ENCODE measurements at places on chromosomes 16 and 17. TPM values are rescaled to one million over a fixed set of nuclear protein-coding genes. Genes with fewer than 3 reads are reported as not detected.

GRCh38 chr16:55018881-55019280, 88.2 kb downstream of the IRX5 start:
- DNase-seq: no peak

DNA sequence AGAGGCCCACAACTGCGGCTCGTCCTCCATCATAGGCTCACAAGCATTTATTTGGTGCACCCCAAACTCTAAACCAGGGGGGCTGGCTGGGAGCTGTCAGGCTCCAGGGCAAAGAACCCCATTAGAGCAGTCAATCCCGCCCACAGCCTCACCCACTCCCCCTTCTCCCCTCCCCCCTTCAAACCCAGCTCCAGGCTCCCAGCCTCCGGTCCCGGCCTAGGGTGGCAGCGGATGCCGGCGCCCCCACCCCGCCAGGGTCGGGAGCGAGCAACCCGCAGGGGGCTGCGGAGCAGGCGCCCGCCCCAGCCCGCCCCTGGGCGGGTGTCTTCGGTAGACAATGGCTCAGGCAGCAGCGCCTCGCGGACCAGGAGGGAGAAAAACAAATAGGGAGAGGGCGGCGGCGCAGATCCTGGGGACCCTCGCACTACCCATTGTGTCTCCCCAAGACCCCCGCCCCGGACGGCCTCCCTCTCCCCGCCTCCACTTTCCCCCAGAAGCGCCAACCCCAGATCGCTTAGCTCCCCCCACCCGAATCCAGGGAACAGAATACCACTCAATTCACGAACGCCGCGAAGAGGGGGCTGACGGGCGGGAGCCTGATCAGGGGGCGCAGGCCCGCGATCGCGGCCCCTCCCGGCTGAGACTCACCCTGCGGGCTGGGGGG, 572 bp downstream of the FAM171A2 start:
- DNase-seq: no peak

- DNase-seq: no peak
Measured at GRCh38 chr17:15278924-15279477, 13.9 kb upstream of the PMP22 start.

DNA sequence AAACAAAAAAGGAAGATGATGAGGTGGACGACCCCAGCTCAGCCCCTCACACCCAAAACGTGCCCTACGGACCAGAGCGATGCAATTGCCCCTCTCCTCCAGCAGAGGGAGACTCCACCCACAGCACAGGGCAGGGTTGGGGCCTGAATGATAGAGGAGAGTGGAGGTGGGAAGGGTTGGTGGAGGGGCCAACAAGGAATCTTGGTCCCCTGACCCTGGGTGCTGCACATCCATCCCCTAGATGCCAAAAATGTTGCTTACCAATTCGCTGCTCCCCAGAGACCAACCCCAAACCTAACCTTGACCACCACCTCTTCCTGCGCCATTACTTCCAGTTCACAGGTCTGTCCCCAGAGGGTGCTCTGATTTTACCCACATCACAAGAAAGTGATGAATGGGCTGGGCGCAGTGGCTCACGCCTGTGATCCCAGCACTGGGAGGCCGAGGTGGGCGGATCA, 12.9 kb downstream of the P2RX5 start:
- DNase-seq: no peak

The RPRML gene
- not detected for total RNA-seq

DNA sequence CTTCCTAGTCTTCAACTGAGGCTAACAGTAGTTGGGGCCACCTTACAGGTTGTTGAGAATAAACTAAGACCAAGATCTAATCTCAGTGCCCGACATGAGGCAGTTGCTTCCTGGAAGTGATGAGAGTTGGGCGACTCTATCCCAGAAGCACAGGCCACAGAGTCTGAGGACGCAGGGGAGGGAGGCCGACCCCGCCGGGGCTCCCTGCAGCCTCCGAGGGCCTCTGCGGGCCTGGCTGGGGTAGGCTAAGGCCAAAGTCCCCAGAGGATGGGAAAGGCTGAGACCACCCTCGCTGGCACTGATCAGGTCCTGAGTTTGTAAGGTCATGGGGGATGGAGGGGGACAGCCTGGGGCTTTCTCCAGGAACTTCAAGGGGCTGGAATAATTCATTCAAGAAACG, 74.0 kb downstream of the ENGASE start:
- no peak for DNase-seq

GRCh38 chr17:15955793-15956541, 11.0 kb downstream of the ADORA2B start:
- no peak for DNase-seq

DNA sequence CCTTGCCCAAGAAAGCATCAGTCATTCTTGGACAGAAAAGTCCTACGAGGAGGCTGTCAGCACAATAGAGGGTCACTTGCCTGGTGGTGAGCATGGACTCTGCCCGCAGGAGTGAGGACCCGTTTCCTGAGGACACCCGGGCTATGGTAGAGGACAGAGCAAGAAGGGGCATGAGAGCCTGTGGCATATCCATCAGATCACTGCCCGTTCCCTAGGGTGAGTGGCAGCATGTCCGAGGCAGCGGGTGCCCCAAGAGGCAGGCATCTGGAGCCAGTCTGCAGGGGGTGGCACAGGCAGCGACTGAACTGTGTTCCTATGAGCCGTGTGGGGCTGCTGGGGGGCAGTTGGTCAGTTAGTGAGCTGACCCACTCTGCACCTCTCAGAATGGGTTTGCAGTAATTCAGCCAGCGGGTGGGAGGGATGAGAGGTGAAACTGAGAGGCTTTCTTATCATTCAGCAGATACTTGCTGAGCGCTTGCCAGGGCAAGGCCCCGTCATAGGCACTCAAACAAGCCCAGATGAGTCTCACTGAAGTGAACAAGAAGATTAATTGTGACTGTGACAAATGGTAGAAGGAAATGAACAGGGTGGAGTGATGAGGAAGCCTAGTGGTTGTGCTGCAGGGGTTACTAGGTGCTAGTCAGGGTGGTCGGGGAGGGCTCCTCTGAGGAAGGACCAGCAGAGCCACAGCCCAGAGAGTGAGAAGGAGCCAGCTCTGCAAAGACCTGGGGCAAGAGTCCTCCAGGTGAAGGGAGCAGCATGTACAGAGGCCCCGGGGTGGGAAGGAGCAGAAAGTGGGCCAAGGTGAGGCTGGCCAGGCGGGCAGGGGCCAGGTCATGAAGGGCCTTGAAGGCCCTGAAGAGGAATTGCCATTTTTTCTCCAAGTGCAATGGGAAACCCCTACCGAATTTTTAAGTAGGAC, 87.9 kb downstream of the CLEC16A start:
- no peak for DNase-seq

The CBLN1 gene
- total RNA-seq: 0.23 TPM

- DNase-seq: no peak
Measured at GRCh38 chr17:80160536-80160935, 9.3 kb upstream of the CARD14 start.

- DNase-seq: no peak
Measured at GRCh38 chr16:49128740-49129139, 152.9 kb downstream of the CBLN1 start.

GRCh38 chr16:46568472-46569230, 52.5 kb downstream of the SHCBP1 start:
- DNase-seq: no peak

DNA sequence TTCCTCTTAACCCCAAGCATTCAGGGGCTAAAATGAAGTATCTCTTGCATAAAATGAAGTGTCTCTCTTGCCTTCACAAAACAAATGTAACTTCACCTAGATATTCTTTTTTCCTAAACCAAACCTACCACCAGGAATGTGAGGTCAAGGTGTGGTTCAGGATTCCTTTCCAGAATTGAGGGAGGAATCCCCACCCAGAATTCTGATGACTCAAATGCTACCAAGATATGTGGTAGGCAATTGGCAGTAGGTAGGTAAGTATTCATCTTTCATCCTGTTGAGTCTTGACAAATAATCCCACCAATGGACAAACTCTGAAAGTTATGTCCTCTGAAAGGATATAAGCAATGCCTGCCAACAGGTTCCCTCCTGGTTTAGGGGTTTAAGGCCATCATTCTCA, 26.2 kb downstream of the TRIM16 start:
- no peak for DNase-seq

GRCh38 chr17:50689956-50690886, 17.5 kb downstream of the ANKRD40 start:
- no peak for DNase-seq

- no peak for DNase-seq
Measured at GRCh38 chr16:68425498-68426346, 22.6 kb downstream of the SMPD3 start.

DNA sequence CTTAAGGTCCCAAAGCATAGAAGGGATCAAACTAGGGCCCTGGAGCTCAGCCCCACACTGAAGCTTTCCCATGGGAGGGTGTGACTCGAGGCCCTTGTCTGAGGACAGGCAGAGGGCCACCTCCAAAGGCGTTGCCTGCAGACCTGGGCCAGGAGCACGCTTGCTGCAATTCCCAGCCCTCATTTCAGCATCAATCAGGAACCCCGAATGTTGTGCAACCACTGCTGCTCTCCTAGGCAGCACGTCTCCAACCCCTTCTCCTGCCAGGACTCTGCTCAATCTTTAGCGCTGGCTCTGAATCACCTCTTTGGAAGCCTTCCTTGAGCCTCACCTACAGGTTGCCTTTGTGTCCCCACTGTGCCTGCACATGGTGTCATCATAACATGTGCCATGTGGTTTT, 14.0 kb upstream of the ATP2C2 start:
- no peak for DNase-seq

Data from glomerular endothelial cell (primary cell).